ENCODE measurements at places on chromosomes 11 and 22.
A peak's percentile ranks its signal among the peaks of the same experiment; 100 is the strongest.

GRCh38 chr22:46587061-46587460 is 33.1 kb upstream of the GRAMD4 start:
- DNase-seq: no peak

- no peak for DNase-seq
Observed at GRCh38 chr11:102307727-102308038, 9.6 kb upstream of the BIRC3 start.

- no peak for DNase-seq
Observed at GRCh38 chr11:120900643-120901042, 123.3 kb upstream of the TBCEL start.

- no peak for DNase-seq
Observed at GRCh38 chr11:64823568-64824119, 13.3 kb upstream of the MEN1 start.

DNA sequence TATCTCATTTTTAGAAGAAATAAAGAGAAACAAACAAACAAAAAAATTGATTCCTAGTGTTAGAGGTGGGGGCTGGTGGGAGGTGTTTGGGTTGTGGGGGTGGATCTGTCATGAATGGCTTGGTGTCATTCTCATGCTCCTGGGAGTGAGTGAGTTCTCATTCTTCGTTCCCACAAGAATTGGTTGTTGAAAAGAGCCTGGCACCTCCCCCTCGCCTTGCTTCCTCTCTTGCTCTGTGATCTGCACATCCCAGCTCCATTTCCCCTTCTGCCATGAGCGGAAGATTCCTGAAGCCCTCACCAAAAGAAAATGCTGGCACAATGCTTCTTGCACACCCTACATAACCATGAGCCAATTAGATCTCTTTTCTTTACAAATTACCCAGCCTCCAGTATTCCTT is 277.8 kb downstream of the ST3GAL4 start:
- DNase-seq: no peak

DNA sequence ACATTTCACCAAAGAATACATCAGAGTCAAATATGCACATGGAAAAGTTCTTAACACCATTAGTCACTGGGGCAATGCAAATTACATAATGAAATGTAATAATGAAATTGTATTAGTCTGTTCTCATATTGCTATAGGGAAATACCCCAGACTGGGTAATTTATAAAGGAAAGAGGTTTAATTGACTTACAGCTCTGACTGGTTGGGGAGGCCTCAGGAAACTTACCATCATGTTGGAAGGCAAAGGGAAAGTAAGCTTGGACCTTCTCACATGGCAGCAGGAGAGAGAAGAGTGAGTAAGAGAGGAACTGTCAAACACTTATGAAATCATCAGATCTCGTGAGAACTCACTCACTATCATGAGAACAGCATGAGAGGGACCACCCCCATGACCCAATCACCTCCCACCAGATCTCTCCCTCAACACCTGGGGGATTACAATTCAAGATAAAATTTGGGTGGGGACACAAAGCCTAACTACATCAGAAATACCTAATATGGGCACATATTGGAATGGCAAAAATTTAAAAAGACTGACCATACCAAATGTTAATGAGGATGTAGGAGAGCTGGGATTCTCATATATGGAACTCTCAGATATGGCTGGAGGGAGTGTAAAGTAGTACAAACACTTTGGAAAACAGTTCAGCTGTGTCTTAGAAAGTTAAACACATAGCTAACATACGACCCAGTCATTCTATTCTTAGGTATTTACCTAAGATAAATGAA is 65.1 kb upstream of the CD44 start:
- DNase-seq: no peak

DNA sequence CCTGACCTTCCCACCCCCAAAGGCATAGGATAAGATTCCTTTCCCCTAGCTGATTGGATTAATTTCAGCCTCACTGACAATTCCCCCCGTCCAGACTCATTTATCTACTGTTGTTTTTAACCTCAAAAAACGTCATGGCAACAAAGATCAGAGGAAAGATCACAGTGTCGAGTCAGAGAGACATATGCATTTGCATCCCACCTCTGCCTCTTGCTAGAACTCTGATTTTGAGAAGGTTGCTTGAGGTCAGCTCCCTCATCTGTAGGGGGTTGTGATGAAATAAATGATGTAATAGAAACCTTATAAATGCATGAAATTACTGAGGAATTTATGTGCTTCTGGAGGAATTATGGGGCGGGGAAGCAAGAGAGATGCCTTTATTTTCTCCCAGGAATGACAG is 53.3 kb upstream of the SYN3 start:
- DNase-seq: no peak

GRCh38 chr11:128687321-128687720 is 6.6 kb upstream of the FLI1 start:
- DNase-seq: no peak

DNA sequence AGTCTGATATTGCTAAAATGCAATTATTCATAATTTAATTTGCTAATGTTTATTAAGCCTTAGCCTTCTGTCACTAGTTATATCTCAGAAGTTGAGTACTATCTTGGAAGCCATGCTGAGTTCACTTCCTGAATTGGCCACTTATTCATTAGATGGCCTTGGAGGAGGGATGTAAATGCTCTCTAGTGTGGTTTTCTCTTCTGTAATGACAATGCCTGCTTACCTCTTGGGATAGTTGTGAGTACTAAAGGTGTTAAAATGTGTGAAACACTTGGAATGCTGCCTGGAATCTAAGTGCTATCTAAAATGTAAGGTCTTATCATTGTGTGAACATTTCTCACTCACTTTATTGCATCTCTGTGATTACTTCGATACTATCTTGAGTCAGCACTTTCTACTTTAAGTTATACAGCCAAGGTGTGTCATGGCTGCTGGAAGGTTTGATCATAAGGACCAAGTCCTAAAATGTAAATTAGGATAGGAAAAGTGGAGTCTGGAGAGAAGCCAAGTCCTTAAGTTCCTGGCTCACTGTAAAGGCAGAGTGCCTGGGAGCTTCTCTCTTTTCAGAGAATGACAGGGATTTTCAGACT is 12.4 kb downstream of the GLYATL2 start:
- no peak for DNase-seq

GRCh38 chr11:63767565-63768236 is 874 bp downstream of the ZFTA start:
- DNase-seq: peak; percentile 40

DNA sequence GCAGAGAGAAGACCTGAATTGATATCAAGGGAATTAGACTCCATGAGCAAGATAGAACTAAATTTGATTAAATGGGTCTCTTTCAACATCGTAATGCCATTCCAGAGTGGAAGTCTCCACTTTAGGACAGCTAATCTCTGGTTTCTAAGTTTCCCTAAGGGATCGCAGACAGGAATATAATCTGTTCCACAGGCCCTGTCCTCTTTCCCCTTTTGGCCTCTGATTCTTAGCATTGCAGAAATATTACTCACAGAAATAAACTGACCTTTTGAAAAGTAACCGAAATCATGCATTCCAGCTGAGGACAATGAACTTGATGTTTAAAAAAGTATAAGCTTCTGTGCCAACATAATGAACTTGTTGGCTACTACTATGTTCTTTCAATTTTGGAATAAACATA is 227.8 kb downstream of the ETS1 start:
- no peak for DNase-seq

DNA sequence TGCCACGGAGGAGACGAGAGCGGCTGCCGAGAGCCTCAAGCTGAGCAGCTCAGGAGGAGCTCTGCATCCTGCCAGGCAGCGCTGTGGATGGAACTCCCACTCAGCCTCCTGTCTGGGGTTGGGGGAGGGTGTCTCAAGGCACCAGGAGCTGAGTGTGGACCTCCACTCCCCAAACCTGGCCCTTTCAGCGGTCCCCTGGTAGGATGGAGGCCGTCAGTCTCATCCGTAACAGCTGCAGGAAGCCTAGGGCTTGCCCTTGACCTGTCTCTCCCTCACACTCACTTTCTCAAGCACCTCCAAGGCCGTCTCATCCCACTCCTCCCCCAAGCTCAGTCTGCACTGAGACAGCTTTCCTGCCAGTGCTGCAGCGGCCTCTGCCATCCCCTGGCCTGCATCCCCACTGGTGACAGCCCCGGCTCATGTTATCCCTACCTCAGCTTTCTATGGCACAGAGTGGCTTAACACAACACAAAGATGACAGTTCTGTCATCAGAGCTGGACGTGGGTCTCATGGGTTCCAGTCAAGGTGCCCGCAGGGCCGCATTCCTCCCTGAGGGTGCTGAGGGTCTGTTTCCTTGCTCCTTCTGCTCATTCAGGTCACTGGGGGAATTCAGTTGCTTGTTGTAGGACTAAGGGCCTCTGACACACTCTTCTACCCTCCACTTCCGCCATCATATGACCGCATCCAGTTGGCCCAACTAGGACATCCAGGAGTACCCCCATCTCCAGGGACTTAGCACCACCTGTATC is 341.9 kb upstream of the B3GAT1 start:
- DNase-seq: no peak

- DNase-seq: no peak
Observed at GRCh38 chr22:30605449-30606110, 1.4 kb upstream of the TCN2 start.

DNA sequence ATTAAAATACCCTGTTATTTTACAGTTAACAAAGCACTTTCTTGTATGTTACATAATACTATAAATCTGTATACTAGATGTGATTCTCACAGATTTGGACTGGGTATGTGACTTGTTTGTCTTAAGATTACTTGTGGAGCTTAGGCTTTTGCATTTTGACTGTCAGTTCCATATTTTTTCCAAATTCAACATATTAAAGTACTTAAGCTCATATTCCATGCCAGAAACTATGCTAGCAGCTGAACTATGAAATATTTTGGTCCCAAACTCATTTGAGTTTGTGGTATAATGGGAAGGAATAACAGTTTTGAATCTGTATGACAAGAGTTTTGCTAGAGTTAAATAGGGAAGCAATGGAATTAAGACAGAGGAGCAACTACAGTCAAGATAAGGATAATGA is 841.4 kb downstream of the JRKL start:
- DNase-seq: no peak

GRCh38 chr11:60069450-60069849 is 13.0 kb downstream of the MS4A3 start:
- no peak for DNase-seq

- DNase-seq: no peak
Observed at GRCh38 chr11:128962896-128963295, 20.2 kb upstream of the TP53AIP1 start.

DNA sequence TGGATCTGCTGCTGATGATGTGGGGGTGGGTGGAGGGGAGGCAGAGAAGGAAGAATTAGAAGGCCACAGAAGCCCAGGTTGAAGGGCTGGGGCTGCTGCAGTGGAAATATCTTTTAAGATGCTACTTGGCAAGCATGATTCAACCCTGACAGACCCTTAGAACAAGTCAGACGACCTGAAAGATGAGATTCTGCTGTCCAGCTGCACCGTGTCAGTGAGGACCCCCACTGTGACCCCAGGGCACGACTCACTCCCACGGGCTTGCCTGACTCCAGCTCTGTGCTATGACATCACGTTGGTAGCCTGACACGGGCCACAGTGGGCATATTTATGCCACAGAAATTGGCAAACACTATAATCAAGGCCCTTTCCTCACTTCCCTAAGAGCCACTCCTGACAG is 36.0 kb downstream of the LRFN4 start:
- no peak for DNase-seq

DNA sequence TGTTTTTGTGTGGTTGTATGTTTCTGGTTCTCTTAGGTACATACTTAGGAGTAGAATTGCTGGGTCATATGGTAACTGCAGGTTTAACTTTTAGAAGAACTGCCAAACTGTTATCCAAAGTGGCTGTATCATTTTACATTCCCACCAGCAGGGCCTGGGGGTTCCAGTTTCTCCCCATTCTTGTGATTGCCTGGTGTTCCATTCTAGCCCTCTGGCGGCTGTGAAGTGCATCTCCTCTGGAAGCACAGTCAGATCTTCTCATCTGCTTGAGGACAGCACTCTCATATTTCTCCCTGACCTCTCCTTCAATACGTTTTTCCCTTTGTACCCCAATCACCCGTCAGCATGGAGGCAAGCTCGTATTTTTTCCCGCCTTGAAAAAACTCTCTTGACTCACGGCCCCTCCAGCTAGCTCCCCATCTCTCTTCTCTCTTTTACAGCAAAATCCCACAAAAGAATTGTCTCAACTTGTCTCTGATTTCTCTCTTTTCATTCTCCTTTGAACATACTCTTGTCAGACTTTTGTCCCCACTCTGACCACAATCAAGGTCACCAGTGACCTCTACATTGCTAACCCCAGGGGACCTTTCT is 56.8 kb upstream of the THY1 start:
- DNase-seq: no peak

GRCh38 chr22:37298748-37299495 is 16.6 kb downstream of the CYTH4 start:
- no peak for DNase-seq

DNA sequence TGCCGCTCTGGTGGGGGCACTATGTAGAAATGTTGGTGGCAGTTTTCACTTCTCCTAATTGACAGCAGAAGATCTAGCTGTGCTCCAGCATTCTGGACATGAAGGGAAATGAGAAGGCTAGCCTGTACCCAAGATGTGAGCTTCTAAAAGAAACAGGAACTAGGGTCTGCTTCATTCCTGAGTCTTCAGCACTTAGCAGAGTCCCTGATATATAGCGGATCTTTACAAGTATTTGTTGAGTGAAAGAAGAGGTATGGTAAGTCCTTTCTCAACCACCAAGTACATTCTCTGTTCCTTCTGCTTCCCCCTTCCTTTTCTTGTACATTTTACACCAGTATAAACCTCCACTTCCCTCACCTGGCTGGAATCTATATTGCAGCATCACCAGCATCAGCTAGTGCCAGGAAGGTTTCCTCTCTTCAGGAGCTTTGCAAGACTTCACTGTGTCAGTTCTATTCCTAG is 408.3 kb upstream of the CADM1 start:
- no peak for DNase-seq

DNA sequence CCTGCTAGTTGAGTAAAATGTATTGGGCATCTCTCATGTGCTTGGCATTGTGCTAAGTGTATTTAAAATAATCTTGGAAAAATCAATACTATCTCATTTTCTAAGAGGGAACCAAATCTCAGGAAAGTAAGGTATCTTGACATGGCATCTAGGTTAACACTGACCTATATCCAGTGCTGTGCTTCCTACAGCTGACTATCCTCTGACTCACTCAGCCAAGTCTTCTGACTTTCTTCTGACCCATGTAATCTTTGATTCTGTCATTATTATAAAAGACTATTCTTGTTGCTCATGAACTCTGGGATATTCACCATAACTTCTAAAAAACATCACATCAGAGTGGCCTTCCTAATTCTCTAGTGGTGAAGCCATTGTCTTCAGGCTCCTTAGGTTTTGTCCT is 304.1 kb upstream of the TENM4 start:
- DNase-seq: no peak
